ENCODE measurements at places on chromosomes 3 and 15.

DNA sequence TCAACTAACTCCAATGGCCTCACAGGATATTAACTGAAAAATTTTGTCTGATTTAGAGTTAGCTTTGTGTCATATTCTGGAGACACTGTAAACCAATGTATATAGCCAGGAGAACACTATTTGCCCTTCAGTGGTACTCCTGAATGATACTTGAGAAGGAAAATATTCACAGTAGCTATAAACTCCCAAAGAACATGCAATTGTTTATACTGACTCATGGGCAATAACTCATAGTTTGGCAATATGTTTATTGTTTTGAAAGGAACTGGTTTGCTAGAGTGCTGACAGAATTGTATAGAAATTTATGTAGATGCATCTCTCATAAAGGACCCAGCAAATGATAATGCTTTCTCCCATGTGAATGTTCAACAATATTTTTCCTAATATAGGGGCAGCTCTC is 537.6 kb downstream of the PLOD2 start:
- no peak for DNase-seq

- DNase-seq, result peak; percentile 23
These were observed 77.1 kb downstream of the WDR76 start for GRCh38 chr15:43903864-43904290.

GRCh38 chr3:172181932-172182586 is 142.7 kb downstream of the FNDC3B start:
- DNase-seq, result no peak

GRCh38 chr3:141830508-141830907 is 45.9 kb upstream of the ATP1B3 start:
- DNase-seq, result no peak

DNA sequence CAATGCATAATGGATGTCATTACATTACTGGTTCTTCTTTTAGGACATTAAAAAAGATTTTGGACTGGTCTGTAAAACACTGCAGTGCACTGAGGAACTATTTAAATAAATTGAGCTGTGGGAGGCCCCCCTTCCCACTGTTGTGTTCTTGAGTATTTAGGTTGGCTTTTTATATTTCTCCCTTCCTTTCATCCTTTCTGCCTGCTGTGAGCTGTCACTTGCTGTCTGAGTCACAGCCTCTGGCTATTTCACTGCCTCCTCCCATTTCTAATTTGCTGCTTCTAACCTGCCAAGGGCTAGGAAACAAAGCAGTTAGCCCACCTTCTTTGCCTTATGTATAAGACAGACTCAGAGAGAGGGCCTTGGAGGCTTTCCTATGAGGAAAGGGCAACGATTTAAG is 89.0 kb upstream of the FNDC3B start:
- no peak for DNase-seq

DNA sequence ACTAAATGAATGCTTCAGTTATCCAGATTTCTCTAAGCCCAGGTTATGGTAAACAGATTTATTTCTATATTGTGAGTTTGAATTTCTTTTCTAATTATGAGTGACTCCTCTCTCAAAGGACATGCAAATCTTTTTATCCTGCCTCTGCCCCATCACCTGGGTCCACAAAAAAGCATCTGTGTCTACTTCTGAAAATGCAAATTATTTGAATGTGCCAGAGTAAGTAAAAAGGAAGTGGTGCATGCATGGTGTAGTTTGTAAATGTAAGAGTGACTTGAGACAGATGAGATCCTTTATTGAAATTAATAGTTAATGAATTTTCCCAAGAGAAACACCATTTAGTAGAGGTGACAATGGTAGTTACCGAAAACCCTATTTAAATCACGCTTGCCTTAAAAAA is 26.9 kb downstream of the MCTP2 start:
- no peak for DNase-seq

DNA sequence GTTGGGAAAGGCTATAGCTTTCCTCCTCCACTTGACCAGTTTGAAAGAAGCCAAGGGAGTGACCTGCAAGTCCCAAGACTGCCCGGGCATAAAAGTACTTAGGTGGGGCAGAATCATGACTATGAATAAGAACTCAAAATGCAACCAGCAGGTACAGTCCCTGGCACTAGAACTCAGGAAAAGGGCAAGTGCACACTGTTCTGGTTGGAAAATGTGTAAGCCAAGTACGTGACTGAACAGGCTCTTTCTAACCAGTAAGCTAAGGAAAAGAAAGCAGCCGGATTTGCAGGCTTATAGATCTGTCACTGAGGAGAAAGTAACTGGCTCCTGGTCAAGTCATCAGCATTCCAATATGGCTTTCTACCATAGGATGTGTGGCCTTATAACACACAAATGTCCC is 101.2 kb upstream of the SLC4A7 start:
- DNase-seq, result no peak

DNA sequence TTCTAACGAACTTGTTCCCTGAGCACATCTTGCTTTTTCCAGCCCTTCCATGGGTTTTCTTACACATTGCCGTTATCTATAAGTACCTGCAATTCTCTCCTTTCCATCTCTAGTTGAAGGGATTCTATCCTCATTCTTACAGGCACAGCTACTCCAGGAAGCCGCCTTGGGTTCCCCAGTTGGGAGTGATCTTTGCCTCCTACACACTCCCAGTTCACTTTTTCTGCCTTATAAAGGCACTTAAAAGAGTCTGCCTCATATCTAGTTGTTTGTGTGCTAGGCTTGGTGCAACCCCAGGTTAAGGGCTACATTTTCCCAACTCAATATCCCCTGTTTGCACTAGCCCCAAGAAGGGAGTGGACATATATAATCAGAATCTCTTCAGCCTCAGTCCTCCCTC is 44.0 kb upstream of the IREB2 start:
- DNase-seq, result no peak

- no peak for DNase-seq
These were observed 594.0 kb upstream of the CCDC54 start for GRCh38 chr3:106783231-106783630.

- DNase-seq, result no peak
These were observed 128.3 kb downstream of the ATP10A start for GRCh38 chr15:25734680-25735355.

DNA sequence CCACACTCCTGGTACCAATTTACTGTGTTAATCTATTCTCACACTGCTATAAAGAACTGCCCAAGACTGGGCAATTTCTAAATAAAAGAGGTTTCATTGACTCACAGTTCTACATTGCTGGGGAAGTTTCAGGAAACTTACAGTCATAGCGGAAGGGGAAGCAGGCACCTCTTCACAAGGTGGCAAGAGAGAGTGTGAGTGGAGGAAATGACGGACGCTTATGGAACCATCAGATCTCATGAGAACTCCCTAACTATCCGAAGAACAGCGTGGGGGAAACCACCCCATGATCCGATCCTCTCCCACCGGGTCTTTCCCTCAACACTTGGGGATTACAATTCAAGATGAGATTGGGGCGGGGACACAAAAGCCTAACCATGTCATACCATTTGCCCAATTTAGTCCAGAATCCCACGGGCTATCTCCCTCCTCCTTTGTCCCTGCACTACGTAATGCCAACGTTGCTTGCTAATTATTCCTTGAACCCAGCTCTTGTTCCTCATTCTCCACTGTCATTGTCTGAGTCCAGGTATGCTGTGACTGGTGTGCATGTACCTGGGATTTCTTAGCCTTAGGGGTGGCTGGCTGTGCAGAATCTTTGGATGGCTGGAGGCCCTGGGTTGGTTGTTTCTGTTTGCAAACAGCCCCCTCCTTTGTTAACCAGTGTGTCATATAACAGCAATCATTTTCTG is 3.4 kb downstream of the PIGZ start:
- DNase-seq, result no peak

- DNase-seq, result no peak
These were observed 91.1 kb downstream of the VGLL4 start for GRCh38 chr3:11552289-11553264.

GRCh38 chr15:35698966-35699575 is 153.1 kb upstream of the DPH6 start:
- DNase-seq, result no peak

DNA sequence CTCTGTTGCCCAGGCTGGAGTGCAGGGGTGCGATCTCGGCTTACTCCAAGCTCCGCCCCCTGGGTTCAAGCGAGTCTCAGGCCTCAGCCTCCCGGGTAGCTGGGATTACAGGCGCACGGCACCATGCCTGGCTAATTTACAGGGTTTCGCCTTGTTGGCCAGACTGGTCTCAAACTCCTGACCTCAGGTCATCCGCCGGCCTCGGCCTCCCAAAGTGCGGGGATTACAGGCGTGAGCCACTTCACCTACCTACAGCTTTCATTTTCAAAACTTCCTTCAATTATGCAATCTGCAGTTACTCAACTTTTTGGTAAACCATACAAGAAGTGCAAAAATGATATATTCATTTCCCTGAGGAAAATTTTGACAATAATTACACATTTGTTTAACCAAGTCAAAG is 14.0 kb downstream of the NANOGP8 start:
- DNase-seq, result no peak

DNA sequence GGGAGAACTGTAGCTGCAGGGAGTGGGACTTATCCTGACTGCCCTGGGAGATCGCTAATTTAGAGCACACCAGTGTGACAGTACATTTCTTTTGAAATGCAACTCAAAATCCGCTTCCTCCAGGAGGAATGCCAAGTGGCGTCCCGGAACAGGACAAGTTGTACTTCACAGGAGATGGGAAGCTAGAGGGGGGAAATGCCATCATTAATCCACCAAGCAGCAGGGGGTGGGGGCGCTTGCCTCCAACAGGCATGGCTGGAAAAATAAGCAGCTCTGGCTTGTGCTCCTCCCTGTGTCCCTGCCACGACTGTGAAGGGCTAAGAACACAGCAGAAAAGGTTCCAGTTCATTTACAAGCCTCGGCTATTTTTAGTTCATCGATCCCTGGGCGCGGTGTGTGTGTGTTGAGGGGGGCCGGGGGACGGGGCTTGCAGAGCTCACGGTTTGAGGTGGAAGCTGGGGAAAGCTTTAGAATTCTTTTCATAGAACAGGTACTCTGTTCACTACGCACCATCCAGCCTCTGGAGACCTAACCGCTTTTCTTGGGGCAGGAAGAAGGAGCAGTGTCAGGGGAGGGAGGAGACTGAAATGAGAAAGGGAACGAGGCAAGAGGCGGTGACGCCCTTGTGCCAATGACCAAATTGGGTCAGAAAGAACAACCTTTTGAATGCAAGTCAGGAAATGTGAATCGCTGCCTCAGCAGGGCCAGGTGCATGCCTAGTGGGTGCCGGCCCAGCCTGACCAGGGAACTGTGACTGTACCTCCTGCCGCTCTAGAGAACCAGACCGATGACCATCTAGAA is 51.8 kb upstream of the DGKG start:
- DNase-seq, result no peak

GRCh38 chr3:168063122-168063521 is 32.6 kb downstream of the GOLIM4 start:
- DNase-seq, result no peak

GRCh38 chr3:184953401-184953800 is 141.4 kb downstream of the VPS8 start:
- DNase-seq, result no peak

DNA sequence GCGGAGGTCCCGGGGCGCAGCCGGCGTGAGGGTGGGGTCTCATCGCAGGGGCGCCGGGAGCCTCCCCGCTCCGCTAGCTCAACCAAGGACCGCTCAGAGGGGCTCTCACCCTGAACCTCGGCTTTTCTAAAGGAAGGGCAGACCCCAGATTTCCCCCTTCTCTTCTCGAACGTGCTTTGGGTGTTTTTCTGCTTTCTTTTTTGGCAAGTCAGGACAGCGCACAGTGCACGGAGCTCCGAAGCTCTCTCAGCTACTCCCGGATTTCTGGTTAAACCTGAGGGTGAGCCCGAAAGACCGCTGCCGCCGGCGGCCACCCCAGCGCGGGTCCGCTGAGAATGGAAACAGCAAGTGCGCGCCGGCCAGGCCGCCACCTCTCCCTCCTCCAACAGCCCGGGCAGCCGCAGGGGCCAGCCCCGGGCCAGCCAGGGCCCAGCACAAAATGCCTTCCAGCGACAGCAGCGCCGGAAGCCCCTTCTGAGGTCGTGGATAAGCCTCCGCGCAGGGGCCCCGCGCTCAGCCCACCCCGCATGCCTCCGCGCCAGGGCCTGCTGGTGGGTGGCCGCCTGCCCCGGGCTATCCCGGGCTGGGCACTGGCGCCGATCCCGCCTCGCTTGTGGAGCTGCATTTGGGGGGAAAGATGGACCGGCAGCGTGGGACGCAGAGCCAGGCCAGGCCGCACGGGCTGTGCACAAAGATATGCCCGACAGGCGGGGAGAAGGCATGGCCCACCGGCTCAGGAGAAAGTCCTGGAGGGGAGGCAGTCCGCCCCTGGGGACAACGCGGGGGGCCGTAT is 8.2 kb upstream of the OCA2 start:
- DNase-seq, result no peak

- DNase-seq, result no peak
These were observed 60.1 kb downstream of the ADAMTS9 start for GRCh38 chr3:64627471-64628321.

DNA sequence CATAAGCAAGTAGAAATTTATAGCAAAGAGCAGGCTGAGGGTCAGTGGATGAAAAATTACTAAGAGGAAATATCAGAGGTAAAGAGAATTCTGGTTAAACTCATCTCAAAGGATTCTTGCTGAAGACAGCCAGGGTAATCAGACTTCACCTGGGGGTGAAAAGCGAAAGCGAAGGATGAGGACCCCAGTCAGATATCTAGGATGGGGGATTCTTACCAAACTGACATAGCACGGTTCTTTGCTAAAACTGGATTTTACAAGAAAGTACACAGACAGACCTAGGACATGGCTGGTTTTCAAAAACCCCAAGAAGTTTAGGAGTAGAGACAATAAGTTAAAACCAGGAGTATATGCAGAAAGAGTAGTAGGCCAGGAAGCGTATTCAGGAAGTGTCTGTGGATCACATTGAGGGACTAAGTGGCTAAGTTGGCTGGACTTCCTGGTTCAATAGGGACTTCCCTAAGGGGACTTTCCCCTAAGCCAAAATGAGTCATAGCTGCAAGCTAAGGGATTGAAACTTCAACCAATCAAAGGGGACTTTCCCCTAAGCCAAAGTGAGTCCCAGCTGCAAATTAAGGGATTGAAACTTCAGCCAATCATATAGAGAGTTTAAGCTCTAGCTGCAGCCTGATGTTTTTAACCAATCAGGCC is 2.4 kb upstream of the CFAP91 start:
- DNase-seq, result no peak

DNA sequence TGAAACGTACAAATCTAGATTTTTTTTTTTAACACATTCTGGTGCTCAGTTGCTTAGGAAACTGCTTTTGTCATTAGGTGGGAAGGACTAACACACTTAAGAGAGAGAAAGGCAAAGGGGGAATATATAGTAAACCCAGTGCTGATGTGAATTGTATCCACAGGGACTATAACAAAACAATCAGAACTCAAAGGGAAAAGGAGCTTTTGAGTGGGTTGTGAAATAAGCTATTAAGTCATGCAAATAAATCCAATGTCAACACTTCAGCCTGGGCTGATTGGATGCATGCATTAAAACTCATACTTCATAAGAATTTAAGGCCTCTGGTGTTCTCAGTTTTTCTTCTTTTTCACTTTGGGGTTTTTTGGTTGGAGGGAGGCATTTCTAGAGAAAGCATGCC is 628.9 kb downstream of the FHIT start:
- DNase-seq, result no peak

All from stimulated activated CD8-positive, alpha-beta memory T cell treated with anti-CD3 and anti-CD28 coated beads, Interleukin-15, amount 100 ng/mL, for 48 hours (primary cell).